ENCODE measurements at places on chromosomes 7 and 10.

DNA sequence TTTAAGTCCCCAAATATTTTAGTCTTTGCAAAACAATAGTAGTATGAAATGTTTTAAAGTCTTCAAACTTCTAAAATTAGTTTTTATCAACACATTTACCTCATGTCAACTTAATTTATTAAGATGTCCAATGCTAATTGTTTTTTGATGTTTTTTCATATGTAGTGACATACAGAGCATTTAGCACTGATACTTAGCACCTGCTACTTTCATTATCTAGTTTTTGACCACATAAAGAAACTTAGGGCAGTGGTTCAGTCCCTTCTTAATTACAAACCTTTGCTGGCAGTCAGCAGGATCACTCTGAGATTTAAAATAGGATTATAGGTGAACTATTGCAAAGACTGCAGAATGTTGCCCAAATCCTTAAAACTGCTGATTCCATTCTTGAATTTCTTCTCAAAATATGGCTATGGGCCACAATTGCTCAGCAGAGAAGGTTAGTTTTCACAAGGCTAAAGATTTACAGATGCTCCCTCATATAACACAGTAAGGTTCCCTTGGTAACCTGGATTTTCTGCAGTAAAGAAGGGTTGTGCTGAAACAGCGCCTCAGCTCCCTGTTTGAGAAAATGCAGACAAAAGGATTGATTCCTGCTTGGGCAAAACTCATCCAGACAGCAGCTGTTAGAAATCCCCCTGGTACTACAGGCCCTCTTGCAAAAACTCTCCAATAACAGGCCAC is 3.4 kb downstream of the GPR85 start:
- DNase-seq = no peak

DNA sequence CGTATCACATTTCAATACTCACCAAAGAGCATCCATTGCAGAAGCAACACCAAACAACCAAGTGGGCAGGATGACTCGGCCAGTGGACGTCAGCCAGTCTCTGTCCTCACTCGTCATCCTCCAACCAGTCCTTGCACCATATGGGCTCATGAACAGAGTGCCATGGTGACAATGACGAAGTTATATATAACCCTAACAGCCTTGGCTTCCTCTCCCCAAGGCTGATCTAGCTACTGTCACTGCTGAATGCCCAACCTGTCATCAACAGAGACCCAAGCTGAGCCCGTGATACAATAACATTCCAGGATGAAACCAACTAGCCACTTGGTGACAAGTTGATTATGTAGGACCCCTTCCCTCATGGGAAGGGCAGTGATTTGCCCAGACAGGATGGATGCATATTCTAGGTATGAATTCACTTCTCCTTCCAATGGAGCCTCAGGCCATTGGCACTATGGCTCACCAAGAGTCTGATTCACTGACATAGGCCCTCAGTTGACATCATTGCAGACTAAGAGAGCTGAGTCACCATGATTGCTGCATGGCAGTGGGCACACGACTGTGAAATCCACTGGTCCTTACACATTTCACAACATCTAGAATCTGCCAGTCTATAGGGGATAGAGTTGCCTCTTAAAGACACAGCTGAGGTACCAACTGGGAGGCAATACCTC is 26.3 kb upstream of the PPIF start:
- DNase-seq = no peak

DNA sequence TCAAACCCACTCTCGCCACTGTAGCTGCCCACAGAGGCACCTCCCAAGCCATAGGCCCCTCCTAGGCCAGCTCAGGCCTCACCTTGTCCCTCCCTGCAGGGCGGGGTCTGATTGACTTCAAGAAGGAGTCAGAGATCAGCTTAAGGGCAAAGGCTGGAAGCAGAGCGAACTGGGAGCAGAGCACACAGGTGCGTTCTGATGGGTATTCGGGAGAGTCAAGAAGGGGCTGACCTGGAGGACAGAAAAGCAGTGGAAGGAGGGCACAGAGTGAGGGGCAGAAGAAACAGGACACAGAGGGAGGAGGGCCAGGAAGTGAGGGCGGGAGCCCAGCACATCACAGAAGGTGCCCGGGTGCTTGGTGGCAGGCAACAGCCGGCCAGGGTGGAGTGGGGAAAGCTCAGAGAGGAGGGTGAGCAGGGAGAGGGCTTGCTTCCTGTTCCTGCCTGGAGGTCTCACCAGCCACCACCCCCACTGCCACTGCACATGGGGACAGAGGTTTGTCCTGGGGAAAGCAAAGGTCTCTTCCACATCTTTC is at the start of gene AOC1:
Gene AOC1, plus strand, starts transcription at position 147 of the 535 bp plus-strand sequence. CDS start 3,954 bp downstream, outside the sequence.
- DNase-seq = no peak

GRCh38 chr10:130512936-130513335 is 376.7 kb downstream of the GLRX3 start:
- no peak for DNase-seq

DNA sequence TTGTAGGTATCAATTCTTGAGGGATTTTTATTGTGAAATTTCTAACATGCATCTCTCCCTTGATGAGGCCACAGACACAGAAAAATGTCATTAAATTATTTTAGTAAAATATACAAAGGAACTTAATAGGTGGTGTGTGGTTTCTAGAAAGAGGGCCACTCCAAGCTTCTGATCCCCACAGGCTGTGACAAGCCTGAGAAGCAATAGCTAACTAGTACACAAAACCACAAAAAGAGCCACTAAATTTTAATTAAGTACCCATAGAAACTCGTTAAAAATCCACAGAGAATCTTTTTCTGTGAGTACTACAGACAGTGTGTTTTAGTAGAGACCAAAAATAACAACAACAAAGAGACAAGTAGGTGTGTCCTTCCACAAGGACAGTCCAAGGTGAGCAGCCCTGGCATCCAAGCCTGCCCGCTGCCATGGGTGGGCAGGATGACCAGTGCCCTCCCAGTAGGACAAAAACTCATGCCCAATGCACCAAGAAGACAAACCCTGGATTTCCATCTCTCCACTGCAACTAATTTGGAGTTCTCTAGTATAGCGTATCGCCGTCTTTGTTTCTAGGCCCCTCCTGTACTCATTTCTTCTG is 81.0 kb downstream of the RNF216 start:
- no peak for DNase-seq

DNA sequence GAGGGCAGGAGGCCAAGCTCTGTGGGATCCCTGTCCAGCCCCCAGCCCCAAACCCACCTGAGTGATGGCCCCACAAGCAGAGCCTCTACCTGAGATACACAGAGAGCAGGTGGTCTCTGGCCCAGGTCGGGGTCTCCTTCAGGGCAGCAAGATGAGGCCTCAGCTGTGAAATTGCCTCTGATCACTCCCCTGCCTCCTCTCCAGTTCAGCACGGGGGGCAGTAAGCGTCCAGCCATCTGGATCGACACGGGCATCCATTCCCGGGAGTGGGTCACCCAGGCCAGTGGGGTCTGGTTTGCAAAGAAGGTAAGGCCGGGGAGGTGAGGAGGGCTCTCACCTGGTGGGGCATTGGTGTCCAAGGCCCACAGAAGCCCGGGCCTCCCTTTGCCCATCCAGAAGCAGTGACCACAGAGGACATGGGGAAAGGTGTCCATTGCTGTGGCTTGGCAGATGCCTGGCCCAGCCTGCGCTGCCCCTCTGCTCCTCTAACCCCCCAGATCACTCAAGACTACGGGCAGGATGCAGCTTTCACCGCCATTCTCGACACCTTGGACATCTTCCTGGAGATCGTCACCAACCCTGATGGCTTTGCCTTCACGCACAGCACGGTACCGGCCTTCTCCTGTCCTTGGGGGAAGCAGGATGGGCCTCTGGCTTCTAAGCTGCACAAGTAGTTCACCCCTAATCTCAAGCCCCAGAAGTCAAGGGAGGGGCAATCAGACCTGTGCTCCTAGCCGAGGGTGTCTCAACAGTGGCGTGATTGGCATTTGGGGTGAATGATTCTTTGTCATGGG is 3.1 kb downstream of the CPA1 start:
- no peak for DNase-seq

DNA sequence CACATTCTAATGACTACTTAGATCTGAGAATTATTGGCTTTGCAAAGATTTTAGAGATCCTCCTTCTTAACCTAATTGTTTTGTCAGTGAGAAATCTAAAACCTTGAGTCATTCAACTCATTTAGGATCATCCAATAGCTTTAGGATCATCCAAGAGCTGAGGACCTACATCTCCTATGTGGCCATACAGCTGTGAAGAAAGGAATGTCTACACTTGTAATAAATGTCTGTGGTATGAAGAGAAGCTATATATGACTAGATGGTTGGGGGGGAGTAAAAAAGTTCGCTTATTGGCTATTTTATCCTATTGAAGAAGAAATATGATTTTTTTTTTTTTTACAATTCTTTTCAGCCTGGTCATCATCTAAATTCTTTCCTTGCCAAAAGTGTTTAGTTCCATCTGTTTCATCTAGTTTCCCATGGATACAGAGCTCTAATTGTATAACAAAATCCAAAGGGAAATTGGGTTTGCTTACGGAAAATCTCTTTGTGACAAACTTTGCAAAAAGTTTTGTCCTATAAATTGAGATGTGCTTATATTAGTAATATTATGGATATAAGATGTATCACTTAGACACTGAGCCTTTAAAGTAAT is 196.7 kb downstream of the PRKG1 start:
- peak; percentile 41 for DNase-seq

- DNase-seq = no peak
Measured at GRCh38 chr7:75727881-75728593, 10.7 kb downstream of the HIP1 start.

GRCh38 chr7:113015034-113015645 is 71.5 kb downstream of the GPR85 start:
- no peak for DNase-seq

GRCh38 chr7:74284781-74285259 is 4.4 kb upstream of the CLIP2 start:
- DNase-seq = no peak

DNA sequence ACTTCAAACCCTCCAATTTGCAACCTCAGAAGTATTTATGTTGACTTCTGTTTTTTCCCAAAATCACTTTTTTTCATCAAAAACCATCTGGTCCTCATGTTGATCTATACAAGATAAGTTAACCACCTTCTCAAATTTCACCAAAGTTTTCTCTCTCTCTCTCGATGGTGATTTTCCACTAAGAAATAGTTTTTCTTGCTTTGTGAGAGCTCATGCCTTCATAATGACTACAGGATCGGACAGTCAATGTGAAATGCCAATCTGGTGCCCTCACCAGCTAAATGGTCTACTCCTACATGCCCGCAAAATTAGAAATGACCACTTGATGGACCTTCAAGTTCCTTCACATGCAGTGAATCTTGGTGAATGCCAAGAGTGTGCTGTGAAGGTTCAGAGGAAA is 40.4 kb downstream of the CNNM1 start:
- DNase-seq = no peak

DNA sequence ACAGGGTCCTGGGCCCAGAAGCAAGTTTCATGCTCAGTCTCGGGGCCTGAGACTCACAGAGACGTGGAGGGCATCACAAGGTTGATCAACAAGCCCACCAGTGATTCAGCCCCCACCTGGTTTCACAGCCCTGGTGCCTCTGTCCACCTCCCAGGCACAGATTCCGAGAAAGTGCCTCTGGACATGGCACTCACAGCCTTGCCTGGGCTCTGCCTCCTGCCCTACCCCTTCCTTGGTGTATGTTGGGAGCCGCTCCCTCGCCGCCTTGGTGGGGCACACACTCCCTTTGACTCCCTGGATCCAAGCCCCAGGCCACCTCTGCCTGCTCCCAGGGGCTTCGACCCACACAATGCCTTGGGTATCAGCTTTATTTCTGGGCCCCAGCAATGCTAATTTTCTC is 200.8 kb upstream of the PPP2R2D start:
- no peak for DNase-seq

GRCh38 chr7:74056096-74056915 is 27.3 kb upstream of the LIMK1 start:
- no peak for DNase-seq

GRCh38 chr7:66505531-66506451 is 122.9 kb upstream of the KCTD7 start:
- DNase-seq = no peak

DNA sequence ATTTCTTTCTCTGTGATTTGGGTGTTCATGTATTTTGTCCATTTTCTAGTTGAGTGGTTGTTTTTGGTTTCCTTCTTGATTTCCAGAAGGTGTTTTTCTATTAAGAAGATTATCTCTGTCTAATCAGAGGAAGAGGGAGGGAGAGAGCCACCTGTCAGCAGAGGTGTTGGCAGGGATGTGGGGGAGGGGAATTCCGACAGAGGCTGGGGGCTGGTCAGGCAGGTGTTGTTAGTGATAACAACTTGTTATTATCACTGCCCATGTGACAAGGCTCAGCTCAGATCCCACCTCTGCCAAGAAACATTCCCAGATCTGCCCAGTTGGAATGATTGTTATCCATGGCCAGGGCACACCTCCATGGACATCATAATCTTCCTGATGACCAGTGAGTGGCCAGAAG is 293.4 kb downstream of the GFRA1 start:
- DNase-seq = no peak

DNA sequence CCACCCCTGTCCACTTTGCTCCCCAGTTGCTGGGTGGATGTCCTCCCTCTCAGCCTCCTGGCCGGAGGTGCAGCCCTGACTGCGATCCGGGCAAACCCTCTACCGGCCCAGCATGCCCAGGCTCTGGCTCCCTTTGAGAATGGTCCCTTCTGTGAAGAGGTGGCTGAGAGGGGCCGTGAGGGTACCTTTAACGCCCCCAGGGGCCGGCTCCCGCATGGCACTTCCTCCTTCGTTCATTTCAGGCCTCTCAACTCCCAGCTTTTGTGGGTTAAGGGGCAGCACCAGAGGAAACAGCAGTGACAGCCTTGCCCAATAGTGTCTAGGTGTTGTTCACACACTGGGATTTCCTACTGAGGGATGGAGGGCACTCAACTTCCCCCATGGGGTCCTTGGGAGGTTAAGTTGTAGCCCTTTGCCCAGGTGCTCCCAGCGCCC is 33.2 kb upstream of the HABP2 start:
- DNase-seq = no peak

GRCh38 chr10:32217216-32217615 is 129.7 kb downstream of the EPC1 start:
- no peak for DNase-seq

DNA sequence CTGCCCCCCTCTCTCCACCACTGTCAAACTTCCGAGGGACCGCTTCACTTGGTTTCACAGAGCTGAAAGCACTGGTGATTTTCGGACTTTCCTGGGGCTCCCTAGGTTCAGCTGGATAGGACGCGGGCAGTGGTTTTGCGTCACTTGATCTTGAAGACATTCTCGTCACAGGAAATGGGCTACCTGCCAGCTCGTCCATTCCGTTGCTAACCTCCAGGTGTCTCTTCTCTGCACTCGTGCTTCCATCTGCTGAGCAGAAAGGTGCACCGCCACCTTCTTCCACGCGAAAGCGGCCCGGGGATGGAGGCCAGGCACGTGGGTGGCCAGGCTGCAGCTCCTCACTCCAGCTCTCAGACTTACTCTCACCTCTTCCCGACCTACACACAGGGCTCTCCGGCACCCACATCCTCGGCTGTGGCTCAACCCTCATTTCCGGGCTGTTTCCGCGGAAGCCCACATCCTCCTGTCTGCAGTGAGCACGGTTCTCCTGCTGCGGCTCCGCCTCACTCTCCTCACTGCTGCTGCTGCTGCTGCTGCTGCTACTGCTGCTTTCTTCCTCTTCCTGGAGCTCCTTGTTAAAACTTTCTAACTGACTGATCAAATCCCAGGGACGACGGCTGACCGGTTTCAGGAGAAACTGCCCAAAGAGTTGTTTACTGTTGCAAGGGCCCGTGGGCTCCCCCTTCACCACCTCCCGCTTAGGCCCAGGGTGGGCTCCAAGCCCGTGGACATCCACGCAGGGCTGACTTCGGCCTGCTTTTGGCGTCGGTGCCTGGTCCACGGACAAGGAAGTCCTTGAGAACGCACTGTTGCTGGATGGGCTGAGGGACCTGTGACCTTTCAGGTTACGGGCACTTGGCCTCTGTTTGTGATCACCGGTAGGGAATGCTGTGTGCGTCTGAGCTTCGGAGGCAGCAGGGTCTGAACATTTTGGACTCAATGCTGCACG is 32.1 kb downstream of the JCAD start:
- DNase-seq = no peak
